T-helper 1 cell (primary cell): ENCODE measurements at places on chromosomes 5 and 9.

DNA sequence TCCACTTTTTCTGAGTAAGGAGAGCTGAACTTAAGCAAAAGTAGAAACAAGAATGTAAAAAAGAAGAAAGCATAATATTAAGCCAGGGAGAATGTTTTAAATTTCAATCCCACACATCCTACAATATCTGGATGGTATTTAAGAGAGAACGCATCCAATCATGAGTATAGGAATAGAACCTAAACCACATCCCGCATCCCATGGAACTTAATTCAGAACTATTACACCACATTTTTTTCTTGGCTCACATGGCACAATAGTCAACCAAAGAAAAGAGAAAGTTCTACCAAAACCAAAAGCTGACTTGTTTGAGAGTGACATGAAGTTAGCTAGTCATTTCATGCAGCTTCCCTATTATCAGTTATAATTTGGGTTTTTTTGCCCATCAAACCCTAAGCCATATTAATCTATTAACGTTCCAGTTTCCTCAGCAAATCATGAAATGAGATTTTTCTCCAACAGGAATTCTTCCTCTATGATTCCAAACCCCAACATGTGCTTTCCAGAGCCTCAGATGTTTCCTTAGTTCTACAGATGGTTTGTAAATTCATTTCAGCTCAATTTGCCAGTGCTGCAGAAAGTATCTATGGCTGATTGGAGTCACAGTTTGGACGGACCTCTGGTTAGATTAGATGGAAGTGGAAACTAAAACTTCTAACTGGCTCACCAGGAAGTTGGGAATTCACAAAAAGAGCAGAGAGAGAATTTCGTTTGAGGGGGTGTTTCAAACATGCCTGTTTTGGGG, 22.5 kb downstream of the ADAMTSL1 start:
- DNase-seq: no peak

GRCh38 chr5:108637134-108637533, 110.6 kb upstream of the FER start:
- DNase-seq: no peak

DNA sequence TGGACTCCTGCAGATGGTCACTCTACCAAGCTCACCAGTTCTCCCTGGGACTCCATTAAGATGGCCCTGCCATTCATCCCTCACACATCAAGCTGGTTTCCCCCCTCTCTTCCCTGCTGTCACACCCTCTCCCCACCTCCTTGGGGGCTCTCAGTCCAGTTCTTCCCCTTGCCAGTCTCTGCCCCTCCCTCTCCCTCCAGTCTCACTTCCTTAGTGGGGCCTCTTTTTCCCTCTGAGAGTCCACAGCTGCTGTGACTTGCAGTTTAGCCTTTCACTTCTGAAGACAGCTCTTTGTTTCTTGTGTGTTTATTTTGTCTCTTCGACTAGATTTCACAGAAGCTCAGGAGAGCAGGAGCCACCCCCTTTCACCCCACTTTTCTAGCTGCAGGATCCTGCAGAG, 10.5 kb downstream of the DOCK2 start:
- DNase-seq: no peak

DNA sequence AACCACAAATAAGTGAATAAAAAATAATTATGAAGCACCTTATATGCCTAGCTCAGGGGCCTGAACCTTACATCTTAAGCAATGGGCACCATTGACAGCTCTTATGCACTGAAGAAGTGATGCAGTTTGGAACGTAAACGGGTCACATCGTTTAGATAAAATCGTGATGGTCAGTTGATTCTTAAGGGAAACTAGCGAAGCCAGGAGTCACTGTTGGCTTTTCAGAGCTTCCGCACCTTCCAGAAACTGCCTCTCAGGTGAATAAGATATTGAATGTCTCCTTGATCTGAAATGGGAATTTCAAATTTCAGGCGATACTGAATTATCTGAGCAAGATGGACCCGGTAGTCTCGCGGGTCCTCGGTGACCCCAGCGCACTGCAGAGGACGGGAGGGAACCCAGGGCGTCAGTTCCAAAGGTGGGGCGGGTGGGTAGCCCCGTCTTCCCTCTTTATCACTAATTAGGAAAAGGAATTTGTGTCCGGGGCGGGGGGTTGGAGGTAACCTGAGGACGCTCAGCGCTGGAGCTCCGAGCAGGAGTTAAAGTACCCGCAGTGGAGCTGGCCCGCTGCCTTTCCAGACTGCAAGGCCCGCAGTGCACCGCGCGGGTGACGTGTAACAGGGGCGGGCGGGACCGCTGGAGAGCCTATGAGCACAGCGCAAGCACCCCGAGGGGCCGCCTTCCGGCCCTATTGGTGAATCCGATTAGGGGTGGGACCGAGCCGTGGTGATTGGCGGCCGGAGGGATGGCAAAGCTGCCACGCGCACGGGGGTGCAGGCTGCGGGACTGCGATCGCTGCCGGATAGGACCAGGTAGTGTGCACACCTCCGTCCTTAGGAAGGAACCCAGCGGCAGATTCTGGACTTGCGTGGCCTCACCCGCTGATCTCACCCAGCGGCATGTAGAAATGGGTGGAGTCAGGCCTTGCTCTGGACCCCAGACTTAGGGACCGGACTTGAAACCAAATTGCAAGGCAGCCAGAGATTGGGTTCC, 19.7 kb upstream of the GARNL3 start:
- DNase-seq: peak; percentile 93

GRCh38 chr9:16825331-16825725, 45.1 kb downstream of the BNC2 start:
- no peak for DNase-seq
